WTC11 (cell line): ENCODE measurements at places on chromosomes 7 and 10. TPM values are rescaled to one million over a fixed set of nuclear protein-coding genes. Genes with fewer than 3 reads are reported as not detected.

DNA sequence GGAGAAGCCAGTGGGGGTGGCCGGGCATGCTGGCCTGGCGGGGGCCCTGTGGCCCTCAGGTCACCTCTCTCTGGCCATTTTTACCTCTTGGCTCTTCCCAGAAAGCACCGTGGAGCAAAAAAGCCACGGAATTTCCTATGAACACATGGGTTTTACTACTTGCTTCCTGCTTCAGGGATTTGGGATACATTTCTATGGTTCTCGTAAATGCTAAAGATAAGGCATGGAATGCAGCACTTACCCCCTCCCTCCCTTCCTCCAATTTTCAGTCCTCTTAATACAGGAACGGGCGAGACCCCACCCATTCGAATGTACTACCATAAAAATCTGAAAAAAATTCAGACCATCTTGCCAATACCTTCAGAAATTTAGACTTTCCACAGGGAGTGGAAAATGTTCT lies 279.7 kb downstream of the ARHGAP12 start:
- H3K4me1 ChIP-seq = peaks cover 6% of the 10 kb centered on the region
- no peak for DNase-seq
- no peak overlapping the region for H3K4me3 ChIP-seq
- H3K27ac ChIP-seq = no peak overlapping the region
- H3K27me3 ChIP-seq = no peaks in the 10 kb centered on the region

GRCh38 chr10:137031-137430 lies 1.8 kb downstream of the ZMYND11 start:
- peak overlapping the region; percentile 78 for H3K4me3 ChIP-seq
- peak; percentile 38 for DNase-seq
- peaks cover 17% of the 10 kb centered on the region for H3K27me3 ChIP-seq
- H3K4me1 ChIP-seq = peaks cover 31% of the 10 kb centered on the region
- no peak overlapping the region for H3K27ac ChIP-seq
- no peaks in the 10 kb centered on the region for H3K36me3 ChIP-seq

GRCh38 chr7:105675934-105676371 lies 94.7 kb upstream of the EFCAB10 start:
- peaks cover 65% of the 10 kb centered on the region for H3K4me1 ChIP-seq
- no peak overlapping the region for H3K4me3 ChIP-seq
- no peak overlapping the region for H3K27ac ChIP-seq
- H3K36me3 ChIP-seq = no peaks in the 10 kb centered on the region; the same call in 1 of the 2 replicates
- DNase-seq = no peak

GRCh38 chr7:22728401-22729029 lies 1.5 kb downstream of the IL6 start:
- H3K27ac ChIP-seq = no peak overlapping the region
- no peaks in the 10 kb centered on the region for H3K36me3 ChIP-seq
- peaks cover 4% of the 10 kb centered on the region for H3K27me3 ChIP-seq

GRCh38 chr7:145665499-145666258 lies 450.9 kb upstream of the CNTNAP2 start:
- no peak for DNase-seq
- peaks cover 8% of the 10 kb centered on the region for H3K36me3 ChIP-seq
- no peak overlapping the region for H3K27ac ChIP-seq
- no peaks in the 10 kb centered on the region for H3K4me1 ChIP-seq

Gene MRPS17
- 23.5 to 25.9 TPM (median 25.6 TPM) in 3 replicates for total RNA-seq

Gene PLEKHS1
- total RNA-seq = not detected in 3 replicates

Gene TRIL
- 3.0 to 4.6 TPM (median 4.3 TPM) in 3 replicates for total RNA-seq

Gene SAMD9
- 0.11 to 0.14 TPM (median 0.11 TPM) in 3 replicates for total RNA-seq

Gene JAKMIP3
- 1.2 to 1.7 TPM (median 1.4 TPM) in 3 replicates for total RNA-seq
